NCI-H69 (cell line): ENCODE measurements at places on chromosomes 7 and 10.

GRCh38 chr7:84177758-84178412, 16.7 kb downstream of the SEMA3A start:
- peak; percentile 97 for DNase-seq

DNA sequence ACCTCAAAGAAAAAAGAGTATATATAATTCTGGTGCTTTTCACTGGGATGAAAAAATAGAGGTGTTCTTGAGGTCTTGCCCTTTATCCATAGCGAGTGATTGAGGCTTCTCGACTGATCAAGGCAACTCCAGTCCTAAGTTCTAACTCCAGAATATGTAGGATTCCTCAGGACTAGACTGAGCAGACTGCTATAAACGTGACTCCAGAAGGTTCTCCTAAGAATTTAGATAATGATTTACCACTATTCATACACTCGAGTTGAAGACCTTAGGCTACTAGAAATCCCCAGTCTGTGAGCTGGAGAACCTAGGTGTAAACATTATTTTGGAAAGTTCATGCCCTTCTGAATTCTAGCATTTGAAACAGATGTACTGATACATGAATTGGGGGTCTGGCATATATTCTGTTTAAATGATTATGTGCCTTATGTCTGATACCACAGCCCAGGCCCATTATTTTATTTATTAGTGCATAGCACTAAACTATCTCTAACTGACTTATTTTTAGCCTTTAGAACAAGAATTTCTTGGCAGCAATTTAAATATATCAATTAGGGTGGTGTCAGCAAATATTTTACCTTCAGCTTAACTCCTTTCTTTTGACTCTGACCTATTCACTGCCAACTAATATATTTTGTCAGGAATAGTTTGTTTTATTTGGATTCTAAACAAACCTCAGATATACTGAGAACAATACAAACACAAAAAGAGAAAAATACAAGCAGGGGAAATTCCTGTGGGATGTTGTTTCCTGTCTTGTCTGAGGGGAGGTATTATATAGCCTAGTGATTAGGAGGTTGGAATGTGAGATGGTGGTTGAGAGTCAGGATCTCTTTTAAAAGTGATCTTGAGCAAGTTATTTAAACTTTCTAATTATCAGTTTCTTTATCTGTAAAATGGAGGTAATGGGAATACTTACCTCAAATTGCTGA, 75.8 kb downstream of the PODXL start:
- no peak for DNase-seq

- no peak for DNase-seq
These were observed 114.0 kb downstream of the MAD1L1 start for GRCh38 chr7:2118630-2119190.

GRCh38 chr10:97179731-97180362, 5.9 kb downstream of the SLIT1 start:
- peak; percentile 98 for DNase-seq

GRCh38 chr7:71824006-71824760, 588.0 kb downstream of the CALN1 start:
- no peak for DNase-seq

DNA sequence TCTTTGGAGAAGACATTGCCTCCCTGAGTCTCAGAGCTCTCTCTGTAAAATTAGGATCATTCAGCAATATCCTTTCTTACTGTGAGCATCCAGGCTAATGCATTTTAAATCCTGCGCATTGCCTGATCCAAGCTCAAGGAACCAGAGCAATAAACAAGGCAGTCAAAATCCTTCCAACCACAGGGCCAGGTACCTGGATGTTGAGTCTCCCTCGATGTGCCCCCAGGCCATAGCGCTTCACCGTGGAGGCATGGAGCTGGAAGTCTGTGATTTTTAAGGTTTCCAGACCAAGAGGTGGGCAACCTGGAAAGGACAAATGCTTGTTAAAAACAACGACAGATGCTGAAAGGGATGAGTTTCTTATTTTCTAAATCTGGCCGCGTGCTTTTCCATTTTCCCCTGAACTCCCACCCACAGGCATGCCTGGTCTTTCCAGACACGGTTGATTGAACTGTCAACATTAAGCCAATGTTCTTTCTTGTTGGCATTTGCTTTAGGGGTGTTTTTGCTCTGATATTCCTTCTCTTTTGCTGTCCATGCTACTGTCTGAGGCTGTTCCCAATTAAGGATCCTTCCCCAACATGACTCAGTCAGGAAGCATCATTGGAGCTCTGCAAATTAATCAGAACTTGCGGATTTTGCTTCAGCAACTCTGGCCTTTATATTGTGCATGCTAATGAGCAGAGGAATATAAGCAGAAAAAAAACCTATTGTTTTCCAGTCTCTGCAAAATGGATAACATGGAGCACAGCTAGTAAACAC, 29.0 kb downstream of the CPXM2 start:
- no peak for DNase-seq

DNA sequence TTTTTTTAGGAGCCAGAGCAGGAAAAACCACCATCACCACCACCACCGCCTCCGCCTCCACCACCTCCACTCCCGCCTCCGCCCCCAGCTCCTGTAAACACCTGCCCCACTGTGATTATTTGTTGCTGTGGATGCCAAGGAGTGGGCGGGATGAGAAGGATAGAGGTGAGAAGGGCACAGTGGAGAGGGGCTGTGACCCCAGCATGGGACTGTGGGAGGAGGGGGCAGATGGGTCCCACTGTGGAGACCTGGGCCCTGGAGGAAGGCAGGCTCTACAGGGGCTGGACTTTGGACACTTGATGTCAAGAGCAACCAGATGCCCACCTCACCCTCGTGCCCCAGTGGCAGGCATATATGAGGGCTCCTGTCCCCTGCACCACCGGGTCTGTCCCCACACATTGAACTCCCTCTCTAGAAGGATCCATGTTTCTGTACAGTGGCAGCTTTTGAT, 24.7 kb downstream of the ANTXRL start:
- DNase-seq: no peak

GRCh38 chr7:94436700-94437099, 42.0 kb downstream of the COL1A2 start:
- no peak for DNase-seq

GRCh38 chr7:18550574-18550973, 55.0 kb downstream of the HDAC9 start:
- no peak for DNase-seq

DNA sequence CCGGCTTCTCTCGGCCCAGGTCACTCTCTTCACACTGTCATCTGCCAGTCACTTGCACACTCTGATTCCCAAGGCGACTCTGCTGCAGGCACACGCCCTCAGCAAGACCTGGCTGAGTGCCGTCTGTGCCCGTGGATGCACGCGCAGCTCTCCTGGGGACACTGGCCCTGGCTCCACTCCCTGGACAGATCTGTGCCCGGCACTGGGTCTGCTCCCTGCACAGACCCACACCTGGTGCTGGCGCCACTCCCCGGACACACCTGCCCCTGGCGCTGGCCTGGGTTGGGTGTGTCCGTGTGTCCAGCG, 133.2 kb downstream of the DNAJB6 start:
- DNase-seq: no peak

GRCh38 chr10:6195376-6195775, 7.4 kb upstream of the PFKFB3 start:
- no peak for DNase-seq

- DNase-seq: peak; percentile 83
These were observed 54.4 kb downstream of the COBL start for GRCh38 chr7:51261950-51262795.

GRCh38 chr10:64344211-64344610, 823.0 kb downstream of the REEP3 start:
- no peak for DNase-seq

- DNase-seq: peak; percentile 62
These were observed 4.8 kb upstream of the HYCC1 start for GRCh38 chr7:23018750-23019149.

DNA sequence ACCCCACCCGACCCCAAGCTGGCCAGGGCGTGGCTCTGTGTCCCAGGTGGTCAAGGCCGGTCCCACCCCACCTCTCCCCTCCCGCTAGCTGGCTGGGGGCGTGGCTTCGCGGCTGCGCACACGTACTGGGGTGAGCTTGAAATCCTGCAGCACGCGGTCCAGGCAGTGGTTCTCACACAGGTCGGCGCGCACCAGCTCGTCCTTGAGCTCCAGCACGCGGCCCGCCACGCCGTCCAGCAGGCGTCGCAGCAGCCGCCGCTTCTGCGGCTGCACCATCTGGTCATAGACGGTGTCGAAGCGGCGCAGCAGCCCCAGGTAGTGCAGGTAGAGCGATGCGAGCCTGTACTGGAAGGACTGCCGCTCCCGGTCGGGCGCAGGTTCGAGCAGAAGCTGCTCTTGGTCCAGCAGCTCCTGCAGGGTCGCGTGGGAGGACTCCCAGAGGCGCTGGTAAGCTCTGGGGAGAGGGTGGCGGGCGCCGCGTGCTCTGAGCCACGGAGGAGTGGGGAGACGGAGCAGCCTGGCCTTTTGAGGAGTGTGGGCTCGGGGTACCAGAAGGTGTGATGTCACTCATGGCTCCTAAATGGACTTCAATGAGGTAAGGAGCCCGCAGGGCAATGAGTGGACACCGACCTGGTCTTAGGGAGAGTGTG, 5.8 kb downstream of the H2BK1 start:
- peak; percentile 70 for DNase-seq

DNA sequence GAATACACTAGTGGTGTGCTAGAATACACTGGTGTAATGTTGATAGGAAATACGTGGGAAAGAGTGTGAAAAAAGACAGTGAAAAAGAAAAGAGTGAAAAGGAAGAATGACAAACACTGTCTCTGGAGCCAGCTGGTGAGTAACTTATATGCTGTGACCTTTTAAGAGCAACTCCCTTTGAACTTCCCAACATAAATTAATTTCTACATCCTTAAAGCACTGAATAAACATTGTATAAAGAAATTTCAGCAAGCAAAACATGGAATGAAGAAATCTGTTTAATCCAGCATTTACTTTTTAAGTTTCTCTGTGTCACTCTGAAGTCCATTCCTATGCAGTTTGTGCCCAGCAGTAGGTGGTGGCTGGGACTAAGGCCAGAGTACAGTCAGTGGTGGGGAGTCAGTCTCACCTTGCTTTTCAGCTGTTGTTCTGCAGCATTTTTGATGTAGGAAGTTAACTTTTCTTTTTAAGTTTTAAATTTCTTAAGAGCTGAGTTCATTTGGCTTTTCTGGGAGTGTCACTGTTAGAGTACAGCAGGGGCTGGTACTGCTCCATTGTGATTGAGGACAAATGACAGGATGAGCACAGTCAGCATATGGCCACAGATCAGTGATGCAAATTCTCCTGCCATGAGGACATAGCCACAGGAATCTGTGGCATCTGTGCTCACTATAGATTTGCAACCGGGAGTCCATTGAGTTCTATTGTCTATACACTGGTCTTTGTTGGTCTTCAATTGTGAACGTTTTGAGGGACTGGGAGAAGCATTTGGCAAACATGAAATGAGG, 321.8 kb downstream of the ZNF248 start:
- DNase-seq: no peak

DNA sequence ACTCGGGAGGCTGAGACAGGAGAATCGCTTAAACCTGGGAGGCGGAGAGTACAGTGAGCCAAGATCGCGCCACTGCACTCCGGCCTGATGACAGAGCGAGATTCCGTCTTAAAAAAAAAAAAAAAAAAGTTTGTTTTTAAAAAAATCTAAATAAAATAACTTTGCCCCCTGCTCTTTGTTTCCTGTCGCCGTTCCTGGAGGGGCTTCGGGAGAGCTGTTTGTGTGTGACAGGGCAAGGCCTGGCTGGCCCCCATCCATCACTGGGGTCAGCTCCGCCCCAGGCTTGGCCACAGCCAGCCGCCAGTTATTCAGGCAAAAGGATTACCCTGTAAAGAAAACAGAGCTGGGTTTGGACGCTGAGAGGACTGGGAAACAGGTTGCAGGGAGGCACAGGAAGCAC, 16.4 kb downstream of the LEP start:
- DNase-seq: no peak

- peak; percentile 52 for DNase-seq
These were observed 2.3 kb downstream of the KLF6 start for GRCh38 chr10:3782451-3783315.

GRCh38 chr7:90804370-90804769, 208.2 kb downstream of the CDK14 start:
- DNase-seq: no peak

GRCh38 chr7:11376529-11376928, 402.9 kb downstream of the PHF14 start:
- DNase-seq: no peak

DNA sequence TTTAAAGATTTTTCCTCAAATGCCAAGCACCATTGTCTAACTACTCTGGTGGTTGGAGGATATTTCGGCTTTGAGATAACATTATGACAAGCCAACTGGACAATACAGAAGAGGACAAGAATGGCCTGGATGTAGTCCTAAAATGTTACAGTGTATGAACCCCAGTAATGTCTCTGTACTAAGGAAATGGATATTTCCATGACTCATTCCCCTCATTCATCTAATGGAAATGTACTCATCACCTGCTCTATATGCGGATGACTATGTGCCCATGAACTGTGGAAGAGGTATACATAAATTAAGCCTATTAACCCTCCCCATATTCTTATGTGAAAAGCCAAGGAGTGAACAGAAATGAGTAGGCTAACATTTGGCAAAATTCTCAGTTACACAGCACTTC, 207.9 kb downstream of the CACNA2D1 start:
- DNase-seq: peak; percentile 92

DNA sequence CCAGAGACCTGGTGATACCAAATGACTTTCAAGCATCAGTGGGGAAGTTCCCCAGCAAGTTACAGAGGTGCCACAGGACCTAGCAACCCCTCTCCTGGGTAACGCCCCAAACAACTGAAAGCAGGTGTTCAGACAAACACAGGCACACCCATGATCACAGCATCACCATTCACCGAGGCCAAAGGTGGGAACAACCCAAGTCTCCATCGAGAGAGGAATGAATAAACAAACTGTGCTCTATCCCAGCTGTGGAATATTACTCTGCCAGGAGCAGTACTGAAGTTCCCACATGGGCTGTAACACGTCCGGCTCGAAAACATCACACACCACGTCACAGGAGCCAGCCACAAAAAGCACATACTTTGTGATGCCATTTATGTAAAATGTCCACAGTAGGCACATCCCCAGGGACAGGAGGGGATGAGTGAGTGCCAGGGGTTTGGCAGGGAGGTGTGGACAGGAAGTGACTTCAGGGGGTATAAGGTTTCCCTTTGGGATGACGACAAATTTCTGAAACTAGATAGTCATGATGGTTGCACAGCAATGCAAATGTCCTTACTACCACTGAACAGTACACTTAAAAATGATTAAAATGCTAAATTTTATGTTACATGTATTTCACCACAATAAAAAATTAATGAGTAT, 222.8 kb downstream of the TNS3 start:
- DNase-seq: peak; percentile 27

- DNase-seq: no peak
These were observed 109.0 kb downstream of the PRKCQ start for GRCh38 chr10:6470894-6471618.

DNA sequence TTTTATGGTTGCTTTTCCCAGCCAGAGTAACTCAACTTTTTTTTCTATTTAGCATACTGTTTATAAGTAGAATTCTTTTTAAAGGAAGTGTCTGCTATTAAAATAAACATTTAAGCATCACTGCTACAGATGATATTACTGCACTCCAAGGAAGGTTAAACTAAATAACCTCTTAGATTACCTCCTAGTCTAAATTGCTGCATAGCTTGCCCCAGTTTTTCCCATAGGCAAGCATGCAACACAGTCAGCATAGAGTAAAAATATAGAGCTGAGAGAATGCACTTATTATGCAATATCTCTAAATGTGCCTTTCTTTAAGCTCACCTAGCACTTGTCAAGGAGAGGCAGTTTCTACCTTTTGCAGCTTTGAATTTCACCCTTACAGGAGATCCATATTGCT, 1392.4 kb upstream of the CELF2 start:
- no peak for DNase-seq

- DNase-seq: no peak
These were observed 218.2 kb upstream of the KLF14 start for GRCh38 chr7:130951976-130952876.

- DNase-seq: no peak
These were observed 36.0 kb downstream of the DNAJB9 start for GRCh38 chr7:108605559-108606201.
